ENCODE measurements at places on chromosomes 12 and 14. TPM values are rescaled to one million over a fixed set of nuclear protein-coding genes. Genes with fewer than 3 reads are reported as not detected.

The POTEG gene
- 0.29 TPM for total RNA-seq

The STYK1 gene
- total RNA-seq, result 0.84 TPM

The GPR135 gene
- total RNA-seq, result 0.68 TPM

The SYNE3 gene
- total RNA-seq, result 6.0 TPM

The KITLG gene
- 4.7 TPM for total RNA-seq

The OR8S1 gene
- total RNA-seq, result not detected

DNA sequence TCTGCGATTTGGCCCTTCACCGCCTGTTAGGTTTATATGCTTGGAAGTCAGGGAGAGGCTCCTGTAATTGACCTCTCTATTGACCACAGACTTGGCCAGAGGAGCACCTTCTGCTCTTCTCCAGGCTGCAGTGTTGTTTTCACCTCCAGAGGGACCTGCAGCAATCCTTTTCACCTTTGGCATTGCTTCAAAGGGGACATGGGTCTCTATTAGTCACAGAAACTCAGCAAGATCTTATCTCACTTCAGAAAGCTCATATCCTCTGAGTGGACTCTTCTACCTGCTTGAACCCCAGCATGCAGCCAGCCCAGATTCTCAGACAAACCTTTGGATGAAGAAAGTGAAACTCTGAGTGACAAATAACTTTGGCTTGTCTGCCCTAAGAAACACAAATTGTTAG is 339.3 kb downstream of the NRXN3 start:
- DNase-seq, result no peak

DNA sequence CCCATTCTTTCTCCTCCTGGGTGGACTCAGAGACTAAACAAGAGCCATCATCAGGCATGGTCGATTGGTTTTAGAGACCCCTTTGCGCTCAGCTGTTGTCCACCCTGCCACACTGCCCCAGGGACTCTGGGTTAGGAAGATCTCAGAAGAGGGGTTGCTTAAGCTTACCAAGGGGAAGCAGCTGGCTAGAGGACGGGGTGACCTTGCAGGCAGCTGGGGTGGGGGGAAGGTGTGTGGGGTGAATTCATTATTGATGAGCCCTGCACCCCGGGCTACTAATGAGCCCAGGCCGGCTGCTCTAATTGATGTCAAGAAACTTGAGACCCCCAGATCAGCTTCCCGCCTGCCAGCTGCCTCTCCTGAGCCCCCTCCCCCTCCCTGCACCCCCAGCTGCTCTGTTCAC is 8.7 kb upstream of the ZNF385A start:
- no peak for DNase-seq

- DNase-seq, result no peak
Observed at GRCh38 chr14:68109132-68109900, 289.7 kb downstream of the RAD51B start.

- peak; percentile 92 for DNase-seq
Observed at GRCh38 chr12:105562199-105562971, 231.9 kb downstream of the C12orf75 start.

All from RPMI7951 (cell line).